A549 treated with RU486 at 1 μM for 4 hours (cell line): ENCODE measurements at places on chromosomes 5 and 9. TPM values are rescaled to one million over a fixed set of nuclear protein-coding genes. Genes with fewer than 3 reads are reported as not detected.

The SPATA9 gene
- 0.42 TPM in 1 of 5 replicates, not detected in the others for total RNA-seq

The CDC25C gene
- total RNA-seq = 10.7 to 12.9 TPM (median 11.2 TPM) in 5 replicates

The PCDHGA2 gene
- total RNA-seq = 0.38 to 0.87 TPM (median 0.47 TPM) in 5 replicates

The CRAT gene
- total RNA-seq = 25.1 to 32.4 TPM (median 30.0 TPM) in 5 replicates

The PCDHGA6 gene
- 0.14 to 0.27 TPM (median 0.23 TPM) in 5 replicates for total RNA-seq

The EIF4E1B gene
- not detected in 5 replicates for total RNA-seq

The F2R gene
- total RNA-seq = 28.7 to 56.8 TPM (median 53.2 TPM) in 5 replicates

The MED7 gene
- 13.0 to 20.5 TPM (median 17.0 TPM) in 5 replicates for total RNA-seq

The LEAP2 gene
- 0.56 to 1.1 TPM (median 0.76 TPM) in 5 replicates for total RNA-seq

The DMRT3 gene
- not detected in 5 replicates for total RNA-seq

The ROR2 gene
- total RNA-seq = 0.67 to 2.2 TPM (median 1.5 TPM) in 5 replicates

The NUTM2F gene
- total RNA-seq = not detected in 5 replicates

The RNF183 gene
- total RNA-seq = 0.09 to 0.15 TPM in 2 of 5 replicates, not detected in the others

The FOXD4L4 gene
- total RNA-seq = 0.03 TPM in 1 of 5 replicates, not detected in the others

The AQP7 gene
- 0.35 to 0.74 TPM (median 0.53 TPM) in 5 replicates for total RNA-seq

The TAF11L6 gene
- not detected in 5 replicates for total RNA-seq

The FGD3 gene
- 0.09 to 0.24 TPM (median 0.18 TPM) in 5 replicates for total RNA-seq

The LCNL1 gene
- total RNA-seq = not detected in 5 replicates

The SCGB3A2 gene
- total RNA-seq = not detected in 5 replicates

The CTXN3 gene
- total RNA-seq = not detected in 5 replicates

The REEP2 gene
- total RNA-seq = 5.3 to 7.2 TPM (median 6.5 TPM) in 5 replicates

The GFM2 gene
- 17.9 to 29.8 TPM (median 25.6 TPM) in 5 replicates for total RNA-seq

The CDH18 gene
- total RNA-seq = not detected in 5 replicates

The TMED9 gene
- total RNA-seq = 276 to 283 TPM (median 278 TPM) in 5 replicates

The CENPH gene
- 15.6 to 35.5 TPM (median 31.7 TPM) in 5 replicates for total RNA-seq

The RXFP3 gene
- total RNA-seq = not detected in 5 replicates

The FBXO10 gene
- 6.5 to 8.4 TPM (median 7.1 TPM) in 5 replicates for total RNA-seq

The HAVCR2 gene
- total RNA-seq = 0.36 to 0.87 TPM (median 0.58 TPM) in 5 replicates

The PCDHGA4 gene
- 0.06 to 0.19 TPM (median 0.09 TPM) in 5 replicates for total RNA-seq

The LTC4S gene
- 0.30 to 0.63 TPM (median 0.38 TPM) in 3 of 5 replicates, not detected in the others for total RNA-seq

The ADAMTS19 gene
- not detected in 5 replicates for total RNA-seq

The TNFSF15 gene
- total RNA-seq = 0.26 to 0.40 TPM (median 0.31 TPM) in 5 replicates

The PFN3 gene
- not detected in 5 replicates for total RNA-seq

The SOHLH1 gene
- not detected in 5 replicates for total RNA-seq

The HSPA4 gene
- total RNA-seq = 172 to 202 TPM (median 188 TPM) in 5 replicates

The TRPM6 gene
- 1.3 to 1.8 TPM (median 1.4 TPM) in 5 replicates for total RNA-seq

The CNTNAP3B gene
- 15.9 to 18.8 TPM (median 16.6 TPM) in 5 replicates for total RNA-seq

The CDO1 gene
- 0.14 TPM in 1 of 5 replicates, not detected in the others for total RNA-seq

The FBN2 gene
- 11.8 to 18.5 TPM (median 17.3 TPM) in 5 replicates for total RNA-seq

The ZNF366 gene
- not detected in 5 replicates for total RNA-seq

The TPPP gene
- total RNA-seq = 4.2 to 5.8 TPM (median 5.6 TPM) in 5 replicates

The IL3 gene
- total RNA-seq = not detected in 5 replicates

The PCDHB2 gene
- total RNA-seq = 2.3 to 4.1 TPM (median 3.6 TPM) in 5 replicates

The TBC1D13 gene
- 18.0 to 21.8 TPM (median 20.2 TPM) in 5 replicates for total RNA-seq

The PBX3 gene
- total RNA-seq = 8.3 to 13.4 TPM (median 12.5 TPM) in 5 replicates

The CYLC2 gene
- total RNA-seq = not detected in 5 replicates
